ENCODE measurements at places on chromosomes 6 and 20. TPM values are rescaled to one million over a fixed set of nuclear protein-coding genes. Genes with fewer than 3 reads are reported as not detected.

Gene DAAM2
- total RNA-seq: 44.0 TPM

Gene LCA5
- 7.2 TPM for total RNA-seq

Gene GMPR
- total RNA-seq: 18.4 TPM

Gene SOX18
- total RNA-seq: 244 TPM

Gene FYN
- 141 TPM for total RNA-seq

All from ascending aorta (tissue), 2 donors.